ENCODE measurements at places on chromosomes 3 and 15.

GRCh38 chr3:24591661-24592555 lies 97.3 kb upstream of the THRB start:
- DNase-seq: no peak

DNA sequence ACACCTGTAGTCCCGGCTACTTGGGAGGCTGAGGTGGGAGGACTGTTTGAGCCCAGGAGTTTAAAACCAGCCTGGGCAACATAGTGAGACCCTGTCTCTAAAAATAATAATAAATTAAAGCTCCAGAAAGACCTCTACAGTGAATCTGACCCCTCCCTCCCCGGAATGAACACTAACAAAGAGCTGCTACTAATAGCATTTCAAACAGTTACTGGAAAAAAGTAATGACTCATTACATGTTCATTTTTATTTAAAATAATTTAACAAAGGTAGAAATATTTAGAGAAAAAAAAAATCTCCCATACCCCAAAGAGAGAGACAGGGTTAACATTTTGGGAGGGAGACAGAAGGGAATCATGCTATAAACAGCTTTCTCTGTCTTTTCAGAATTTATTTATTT lies 2.2 kb upstream of the UBA3 start:
- DNase-seq: no peak

DNA sequence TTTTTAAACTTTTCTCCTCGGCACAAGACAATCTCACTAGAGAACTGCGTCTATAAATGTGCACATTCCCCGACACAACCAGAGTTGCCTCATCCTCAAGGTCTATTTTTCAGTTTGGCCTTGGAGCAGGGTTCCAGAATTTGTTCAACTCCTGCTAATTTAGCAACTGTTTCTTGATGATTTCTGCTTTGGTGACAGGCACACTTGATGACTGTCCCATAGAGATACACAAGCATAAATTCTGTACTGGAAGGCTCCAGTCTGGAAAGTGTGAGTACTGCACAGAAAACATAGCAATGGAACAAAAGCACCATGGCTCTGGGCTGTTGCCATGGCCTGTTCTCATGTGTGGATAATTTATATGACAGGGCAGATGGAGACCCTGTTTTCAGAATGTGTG lies 379.6 kb upstream of the PDZRN3 start:
- DNase-seq: no peak

DNA sequence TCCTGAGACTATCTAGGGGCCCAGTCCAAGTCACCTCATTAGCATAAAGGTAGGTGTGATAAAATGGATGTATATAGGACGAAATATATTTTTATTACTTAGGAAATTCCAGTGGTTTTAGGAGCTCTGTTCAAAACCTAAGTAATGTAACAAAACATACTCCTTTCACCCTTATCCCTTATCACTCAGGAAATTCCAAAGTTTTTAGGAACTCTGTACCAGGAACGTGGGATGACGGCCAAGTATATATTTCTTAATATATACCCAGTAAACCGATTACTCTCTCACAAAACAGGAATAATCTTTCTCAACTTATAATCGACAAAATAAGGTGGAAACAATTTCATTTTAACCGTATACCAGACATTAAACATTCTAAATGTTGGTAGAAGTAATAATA lies 195.7 kb downstream of the ZPLD1 start:
- DNase-seq: no peak

- no peak for DNase-seq
Measured at GRCh38 chr15:79071901-79072300, 18.7 kb downstream of the RASGRF1 start.

DNA sequence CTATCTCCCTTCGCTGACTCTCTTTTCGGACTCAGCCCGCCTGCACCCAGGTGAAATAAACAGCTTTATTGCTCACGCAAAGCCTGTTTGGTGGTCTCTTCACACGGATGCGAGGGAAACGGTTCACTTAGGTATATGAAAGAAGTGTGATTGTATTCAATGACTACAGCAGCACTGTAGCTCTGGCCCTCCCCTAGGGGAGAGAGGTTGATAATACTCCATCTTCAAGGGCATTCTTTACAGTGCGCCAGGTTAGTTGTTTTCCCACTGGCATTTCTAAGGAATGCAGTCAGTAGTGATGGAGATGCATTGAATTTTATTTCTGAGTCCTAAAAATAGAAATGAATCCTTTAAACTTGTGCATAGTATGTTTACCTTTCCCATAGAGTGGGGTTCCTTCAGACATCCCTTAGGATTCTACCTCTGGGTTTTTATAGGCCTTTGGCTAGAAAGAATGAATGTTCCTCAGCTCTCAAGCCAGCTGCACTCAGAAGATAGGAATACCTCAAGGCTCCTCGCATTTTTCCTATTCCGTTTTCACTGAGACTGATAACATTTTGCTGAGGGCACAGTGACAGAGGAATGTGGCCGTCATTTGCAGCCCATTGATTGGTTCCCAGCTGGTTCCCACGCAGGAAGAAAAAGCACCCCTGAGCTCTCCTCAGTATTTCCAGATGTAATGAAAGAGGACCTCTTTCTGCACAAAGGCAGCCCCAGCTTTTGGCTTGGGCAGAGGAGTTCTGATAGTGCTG lies 131.8 kb upstream of the C2CD4B start:
- DNase-seq: no peak

DNA sequence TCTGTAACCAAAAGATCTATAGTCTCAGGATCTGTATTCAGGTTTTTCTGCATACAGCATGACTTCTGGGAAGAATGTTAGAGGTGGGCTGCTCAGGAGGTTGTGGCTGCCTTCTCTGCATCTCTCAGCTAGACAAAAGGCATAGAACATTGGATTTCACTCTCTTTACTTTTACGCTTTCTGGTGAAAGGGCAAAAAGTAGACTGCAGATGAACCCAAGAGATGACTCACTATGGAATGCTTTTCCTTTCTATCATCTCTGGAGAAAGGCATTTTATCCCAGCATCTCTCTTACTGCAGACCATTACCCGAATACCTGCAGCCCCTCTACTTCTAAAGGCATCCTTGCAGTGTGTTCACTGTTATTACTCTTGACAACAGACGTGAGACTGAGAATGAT lies 222.2 kb downstream of the WNT5A start:
- no peak for DNase-seq

- no peak for DNase-seq
Measured at GRCh38 chr15:78626381-78626995, 5.7 kb upstream of the CHRNA3 start.

GRCh38 chr3:14494279-14494972 lies 45.7 kb downstream of the GRIP2 start:
- no peak for DNase-seq

DNA sequence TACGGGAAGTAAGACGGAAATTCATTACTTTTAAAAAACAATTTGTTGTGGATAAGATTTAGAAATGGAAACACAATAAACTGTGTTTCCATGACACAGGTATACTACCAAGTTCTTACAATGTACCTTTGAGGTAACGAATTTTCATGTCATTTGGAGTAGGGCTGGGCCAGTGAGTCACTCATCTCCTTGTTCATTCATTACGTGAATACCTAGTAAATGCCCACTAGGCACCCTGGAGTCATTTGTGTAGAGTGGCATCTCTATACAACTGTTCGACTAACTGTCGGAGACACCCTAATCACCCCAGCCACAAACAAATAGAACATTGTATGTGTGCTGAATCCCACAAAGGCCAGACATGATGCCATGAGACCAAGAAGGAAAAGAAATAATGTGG lies 94.8 kb downstream of the IGF1R start:
- no peak for DNase-seq

DNA sequence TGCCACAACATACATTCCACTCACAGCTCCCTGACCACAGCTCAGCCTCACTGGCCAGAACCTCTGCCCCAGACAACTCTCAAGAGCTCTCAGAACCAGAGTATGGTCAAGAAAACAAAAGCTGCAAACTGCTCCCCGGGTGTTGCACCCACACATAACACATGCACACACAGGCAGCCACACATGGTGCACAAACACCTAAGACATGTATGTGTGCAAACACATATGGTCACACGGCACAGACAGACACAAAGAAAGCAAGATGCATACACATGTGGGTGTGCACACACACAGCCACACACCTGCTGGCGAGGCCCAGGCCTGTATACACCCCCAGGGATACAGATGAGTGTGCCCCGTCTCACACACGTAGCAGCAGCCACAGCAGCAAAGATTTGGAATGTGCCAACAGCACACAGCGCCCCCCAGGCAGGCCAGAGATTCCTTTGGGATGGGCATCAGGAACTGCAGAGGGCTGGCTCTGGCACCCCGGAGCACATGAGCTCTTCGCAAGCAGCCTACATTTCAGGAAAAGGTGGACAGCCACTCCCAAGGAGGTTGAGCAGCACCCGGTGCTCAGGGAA lies 6.6 kb downstream of the KLF15 start:
- no peak for DNase-seq

- DNase-seq: peak; percentile 58
Measured at GRCh38 chr15:40217166-40217824, 21.6 kb upstream of the PAK6 start.

DNA sequence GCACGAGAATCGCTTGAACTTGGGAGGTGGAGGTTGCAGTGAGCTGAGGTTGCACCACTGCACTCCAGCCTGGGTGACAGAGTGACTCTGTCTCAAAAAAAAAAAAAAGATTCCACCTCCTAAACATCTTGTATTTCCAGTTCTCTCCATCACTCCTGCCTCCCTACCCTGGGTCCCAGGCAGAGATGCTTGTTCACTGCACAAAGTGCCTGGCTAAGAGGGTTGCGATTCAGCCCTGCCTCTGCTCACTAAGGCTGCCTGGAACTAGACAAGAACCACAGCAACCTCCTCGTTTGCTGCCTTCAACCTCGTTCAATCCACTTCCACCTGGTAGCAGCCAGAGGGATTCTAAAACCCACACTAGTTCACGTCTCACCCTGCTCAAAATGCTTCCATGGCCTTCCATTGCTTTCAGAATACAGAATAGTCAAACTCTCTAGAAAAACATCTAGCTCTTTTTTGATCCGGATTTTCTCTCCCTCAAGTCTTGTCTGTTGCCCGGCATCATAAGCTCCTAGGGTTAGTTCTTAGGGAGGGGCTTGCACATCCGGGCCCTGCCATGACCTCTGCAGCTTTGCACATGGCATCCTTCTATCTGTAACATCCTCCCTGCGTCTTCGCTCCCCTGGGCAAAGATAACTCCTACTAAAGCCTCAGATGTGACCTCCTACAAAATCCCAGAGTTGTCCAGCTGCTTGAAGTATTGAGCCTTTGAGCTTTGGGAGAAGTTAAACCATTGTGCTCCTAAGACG lies 1.0 kb upstream of the MCM2 start:
- no peak for DNase-seq

DNA sequence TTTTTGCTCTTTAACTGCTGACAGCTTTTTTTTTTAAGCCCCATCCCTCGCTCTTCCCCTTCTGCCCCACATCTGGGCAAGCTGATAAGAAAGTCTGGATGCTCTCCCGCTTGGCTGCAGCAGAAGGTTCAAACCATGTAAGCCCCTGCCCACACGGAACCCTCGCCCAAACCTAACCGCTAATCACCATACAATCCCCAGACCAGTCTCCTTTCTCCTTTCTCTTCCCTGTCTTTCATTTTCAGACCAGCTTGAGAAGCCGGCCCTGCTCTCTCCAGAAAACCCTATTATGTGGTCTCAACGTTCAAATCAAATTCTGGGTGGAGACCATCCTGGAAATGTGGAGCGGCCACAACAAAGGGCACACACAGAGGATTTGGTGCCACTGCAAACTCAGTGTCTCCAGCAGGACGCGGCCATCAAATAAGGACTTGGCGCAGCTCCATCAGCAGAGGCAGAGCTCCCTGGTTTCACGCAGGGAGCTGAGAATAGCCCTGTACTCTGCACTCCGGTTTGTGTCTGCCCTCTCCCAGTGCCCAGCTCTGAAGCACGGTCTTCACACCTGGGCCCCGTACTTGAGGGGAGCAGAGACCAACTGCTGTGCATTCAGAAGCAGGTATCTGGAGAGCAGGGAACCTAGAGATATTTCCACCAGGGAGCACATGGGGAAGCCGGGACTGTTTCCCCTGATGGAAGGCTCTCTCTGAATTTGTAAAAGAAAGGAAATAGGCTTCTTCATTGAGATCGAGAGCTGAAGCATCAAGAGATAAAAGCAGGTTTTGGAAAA lies 92.6 kb downstream of the XXYLT1 start:
- no peak for DNase-seq

GRCh38 chr15:40333922-40334492 lies 6.7 kb downstream of the CCDC9B start:
- no peak for DNase-seq

- no peak for DNase-seq
Measured at GRCh38 chr3:195180490-195181112, 90.4 kb downstream of the XXYLT1 start.

- DNase-seq: no peak
Measured at GRCh38 chr3:195034101-195034500, 236.9 kb downstream of the XXYLT1 start.

GRCh38 chr3:5305684-5305989 lies 118.1 kb downstream of the EDEM1 start:
- DNase-seq: no peak

DNA sequence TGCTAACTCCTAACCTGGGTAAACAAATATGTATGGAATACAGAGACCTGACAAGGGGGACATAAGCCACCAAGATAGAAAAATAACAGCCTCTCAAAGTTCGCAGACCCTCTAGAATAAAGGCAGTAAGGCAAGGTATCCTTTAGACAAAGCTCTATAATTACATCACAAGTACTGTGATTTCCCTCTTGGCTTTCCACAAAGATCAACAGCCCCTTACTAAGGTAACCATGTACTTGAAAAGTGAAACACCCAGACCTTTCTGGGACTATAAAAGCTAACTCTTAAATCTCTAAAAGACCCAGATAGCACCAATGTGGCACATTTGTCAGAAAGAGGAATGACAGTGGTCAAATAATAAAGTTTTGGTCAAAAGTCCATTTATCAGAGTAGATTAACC lies 51.9 kb downstream of the TBL1XR1 start:
- DNase-seq: no peak

DNA sequence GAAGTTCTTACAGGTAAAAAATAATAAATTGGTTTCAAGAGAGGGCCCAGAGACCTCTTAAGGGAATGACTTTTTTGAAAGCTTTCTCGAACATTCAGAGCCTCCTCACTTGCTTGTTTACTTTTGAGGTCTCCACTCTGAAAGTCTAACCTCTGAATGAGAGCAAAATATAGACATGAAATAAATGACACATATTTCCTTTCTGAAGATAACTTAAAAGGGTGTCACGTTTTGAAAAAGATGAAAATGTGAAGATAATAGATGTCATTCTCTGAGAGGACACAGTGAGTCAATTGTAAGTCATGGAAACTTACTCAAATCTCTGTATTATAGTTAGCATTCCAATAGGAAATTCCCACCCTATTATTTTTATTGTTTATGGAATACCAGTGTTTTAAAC lies 44.6 kb downstream of the HACD2 start:
- no peak for DNase-seq

- no peak for DNase-seq
Measured at GRCh38 chr3:194522579-194523046, 35.8 kb upstream of the ATP13A3 start.

GRCh38 chr3:117131259-117131658 lies 421.7 kb downstream of the TUSC7 start:
- DNase-seq: no peak

GRCh38 chr3:40055361-40055760 lies 246.0 kb downstream of the MYRIP start:
- DNase-seq: no peak

Measured in central memory CD8-positive, alpha-beta T cell (primary cell).